Ascending aorta (tissue), 2 donors: ENCODE measurements at places on chromosomes 6 and 20.

DNA sequence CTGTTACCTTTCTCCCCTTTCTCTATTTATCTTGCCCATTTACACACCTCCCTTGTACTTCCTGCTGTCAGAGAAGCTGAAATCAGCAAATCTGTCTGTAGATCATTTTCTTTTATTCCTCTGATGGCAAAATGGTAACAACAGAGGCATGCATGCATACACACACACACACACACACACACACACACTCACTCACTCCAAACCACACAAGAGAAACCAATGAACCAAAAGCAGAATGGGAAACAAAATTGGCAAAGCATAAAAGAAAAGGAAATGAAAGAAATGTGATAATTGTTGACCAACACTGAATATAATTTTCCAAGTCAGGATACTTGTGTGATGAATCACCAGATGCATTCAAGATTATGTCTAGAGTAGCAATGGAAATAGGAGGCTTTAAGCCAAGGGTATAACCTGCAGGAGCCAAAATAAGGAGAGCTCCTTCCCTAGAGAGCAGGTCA lies 172.4 kb downstream of the PLCB4 start:
- H3K27ac ChIP-seq, result no peak overlapping the region
- H3K4me3 ChIP-seq, result no peak overlapping the region
- no peak for DNase-seq
- no peaks in the 10 kb centered on the region for H3K36me3 ChIP-seq
- H3K4me1 ChIP-seq, result no peaks in the 10 kb centered on the region
- no peaks in the 10 kb centered on the region for H3K27me3 ChIP-seq

DNA sequence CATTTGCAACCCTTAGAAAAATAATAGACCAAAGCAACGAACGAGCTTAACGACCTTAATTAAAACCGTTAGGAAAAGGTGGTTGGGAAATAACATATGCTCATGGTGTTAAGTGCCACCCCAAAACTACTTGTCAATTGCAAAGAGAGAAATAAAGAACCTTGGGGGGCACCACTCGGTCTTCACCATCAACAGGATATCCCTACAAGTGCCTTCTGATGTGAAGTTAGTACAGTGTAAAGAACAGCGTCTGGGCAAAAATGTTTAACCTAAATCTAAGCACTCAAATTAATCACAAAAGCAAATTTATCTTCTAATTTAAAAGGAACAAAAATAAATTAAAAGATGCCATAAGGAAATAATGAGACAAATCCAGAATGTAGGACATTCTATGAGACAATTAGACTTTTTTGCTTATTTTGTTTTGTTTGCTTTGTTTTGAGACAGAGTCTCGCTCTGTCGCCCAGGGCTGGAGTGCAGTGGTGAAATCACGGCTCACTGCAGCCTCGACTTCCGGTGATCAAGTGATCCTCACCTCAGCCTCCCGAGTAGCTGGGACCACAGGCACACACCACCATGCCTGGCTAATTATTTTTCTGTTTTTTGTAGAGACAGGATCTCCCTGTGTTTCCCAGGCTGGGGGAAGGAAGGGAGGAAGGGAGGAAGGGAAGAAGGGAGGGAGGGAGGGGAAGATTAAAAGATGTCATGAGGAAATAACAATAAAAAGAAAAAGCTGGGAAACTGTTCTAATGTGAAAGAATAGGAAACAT lies 41.3 kb upstream of the BTN3A2 start:
- H3K36me3 ChIP-seq, result no peaks in the 10 kb centered on the region
- no peaks in the 10 kb centered on the region for H3K4me1 ChIP-seq
- H3K27me3 ChIP-seq, result peaks cover 10% of the 10 kb centered on the region
- no peak for DNase-seq

GRCh38 chr20:20519269-20519668 lies 151.4 kb downstream of the INSM1 start:
- no peak for DNase-seq
- H3K4me3 ChIP-seq, result no peak overlapping the region
- H3K27ac ChIP-seq, result no peak overlapping the region

GRCh38 chr20:49028684-49029083 lies 17.4 kb upstream of the CSE1L start:
- H3K36me3 ChIP-seq, result peaks cover 78% of the 10 kb centered on the region
- no peaks in the 10 kb centered on the region for H3K4me1 ChIP-seq
- H3K27me3 ChIP-seq, result no peaks in the 10 kb centered on the region
- peak overlapping the region; percentile 64 for H3K27ac ChIP-seq

DNA sequence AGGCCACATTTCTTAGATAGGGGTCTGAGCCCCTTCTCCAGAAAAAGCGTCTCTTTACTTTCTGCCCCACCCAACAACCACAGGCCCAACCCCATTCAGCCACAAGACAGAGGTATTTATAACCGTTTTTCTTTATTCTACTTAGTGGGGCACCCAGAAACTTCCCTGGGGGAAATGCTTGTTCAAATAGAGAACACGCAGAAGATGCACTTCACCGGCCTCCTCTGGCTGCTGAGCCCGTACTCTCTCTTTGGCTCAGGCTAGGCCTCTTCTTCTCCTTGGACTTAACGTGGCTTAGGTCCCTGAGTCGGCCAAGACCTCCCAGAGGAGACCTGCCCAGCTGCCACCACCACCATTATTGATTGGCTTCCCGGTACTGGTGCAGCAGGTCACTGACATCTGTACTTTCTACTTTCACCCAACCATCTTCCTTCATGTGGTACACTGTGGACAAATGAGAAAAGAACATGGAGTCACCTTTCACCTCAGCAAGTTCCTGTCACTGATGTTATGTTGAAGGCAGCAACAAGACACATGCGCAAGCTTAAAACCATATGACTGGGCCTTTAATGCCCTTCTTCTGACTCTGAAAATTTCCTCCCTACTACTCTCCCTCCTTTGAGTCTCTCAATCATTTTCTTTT lies 2.2 kb upstream of the TAP2 start:
- peaks cover 8% of the 10 kb centered on the region for H3K36me3 ChIP-seq
- no peak overlapping the region for H3K4me3 ChIP-seq
- no peaks in the 10 kb centered on the region for H3K27me3 ChIP-seq

GRCh38 chr6:41167173-41167963 lies 4.5 kb upstream of the TREM2 start:
- no peaks in the 10 kb centered on the region for H3K36me3 ChIP-seq
- no peaks in the 10 kb centered on the region for H3K27me3 ChIP-seq
- H3K4me1 ChIP-seq, result no peaks in the 10 kb centered on the region

DNA sequence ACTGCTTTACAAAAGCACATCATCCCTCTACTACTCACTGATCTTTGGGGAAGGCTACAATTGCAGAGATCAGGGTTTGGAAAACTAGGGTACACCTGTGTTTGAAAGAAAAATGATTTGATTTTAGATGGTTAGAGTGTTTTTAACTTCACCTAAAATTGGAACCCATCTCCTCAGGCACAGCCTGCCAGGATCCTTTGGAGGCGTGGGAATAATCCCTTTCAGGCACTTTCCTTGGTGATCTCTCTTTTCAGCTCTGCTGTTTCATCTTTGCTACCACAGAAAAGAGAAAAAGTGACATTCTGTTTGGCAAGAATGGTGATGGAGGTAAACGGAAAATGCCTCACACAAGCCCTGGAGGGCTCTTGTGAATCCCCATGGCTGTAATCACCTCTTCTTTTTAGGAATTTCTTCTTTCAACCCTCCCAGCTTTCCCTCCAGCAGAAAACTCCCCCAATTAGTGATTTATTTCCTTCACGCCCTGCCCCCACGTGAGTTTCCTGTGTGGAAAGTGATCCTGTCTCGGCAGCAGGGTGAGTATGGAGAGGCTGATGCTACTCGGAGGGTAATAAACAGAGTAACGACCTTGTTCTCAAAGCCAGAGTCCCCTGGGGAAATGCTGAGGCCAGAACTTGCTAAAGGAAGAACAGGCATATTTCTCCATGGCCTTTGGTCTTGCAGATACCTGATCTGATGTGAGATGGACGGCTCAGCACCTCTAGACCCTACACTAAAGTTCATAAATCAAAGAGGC lies 9.2 kb downstream of the KCNG1 start:
- no peak for DNase-seq
- H3K27ac ChIP-seq, result no peak overlapping the region
- H3K27me3 ChIP-seq, result no peaks in the 10 kb centered on the region
- H3K4me3 ChIP-seq, result no peak overlapping the region
- H3K36me3 ChIP-seq, result no peaks in the 10 kb centered on the region
